Daoy (cell line): ENCODE measurements at places on chromosomes 4 and X. TPM values are rescaled to one million over a fixed set of nuclear protein-coding genes. Genes with fewer than 3 reads are reported as not detected.

GRCh38 chr4:54572152-54572542, 85.6 kb upstream of the KIT start:
- no peak for DNase-seq

Gene UGT2B17
- total RNA-seq, result not detected in 2 replicates

Gene CT83
- total RNA-seq, result not detected in 2 replicates

GRCh38 chr4:166432842-166433241, 559.8 kb downstream of the TLL1 start:
- DNase-seq, result no peak

- no peak for DNase-seq
These were observed 47.7 kb downstream of the SPRY1 start for GRCh38 chr4:123444290-123444731.

Gene ZIC3
- total RNA-seq, result 0.74 and 1.4 TPM in 2 replicates

DNA sequence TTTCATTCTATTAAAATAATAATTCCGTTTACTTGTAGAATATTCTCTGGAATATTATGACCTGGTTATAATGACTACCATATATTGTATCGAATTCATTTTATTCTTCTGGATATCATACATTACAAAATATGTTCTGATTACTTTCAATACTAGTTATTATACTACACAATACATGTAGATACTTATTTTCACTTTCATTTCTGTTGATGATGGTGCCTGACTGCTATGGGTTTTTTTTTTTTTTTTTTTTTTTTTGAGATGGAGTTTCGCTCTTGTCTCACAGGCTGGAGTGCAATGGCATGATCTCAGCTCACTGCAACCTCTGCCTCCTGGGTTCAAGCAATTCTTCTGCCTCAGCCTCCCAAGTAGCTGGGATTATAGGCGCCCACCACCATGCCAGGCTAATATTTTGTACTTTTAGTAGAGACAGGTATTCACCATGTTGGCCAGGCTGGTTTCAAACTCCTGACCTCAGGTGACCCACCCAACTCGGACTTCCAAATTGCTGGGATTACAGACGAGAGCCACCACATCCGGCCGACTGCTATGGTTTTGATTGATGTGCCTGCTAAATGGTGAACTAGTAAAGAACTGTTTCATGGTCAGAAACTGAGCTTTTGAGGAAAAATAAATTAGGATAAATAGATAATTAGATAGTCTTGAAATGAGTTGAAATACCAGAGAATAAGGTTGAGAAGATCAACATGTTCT, 39.5 kb downstream of the PCDH10 start:
- DNase-seq, result peak; percentile 17

GRCh38 chr4:42281324-42282020, 115.8 kb upstream of the SHISA3 start:
- DNase-seq, result peak; percentile 41

- DNase-seq, result no peak
These were observed 19.6 kb upstream of the IL2 start for GRCh38 chr4:122476126-122476525.

- peak; percentile 21 for DNase-seq
These were observed 632 bp upstream of the PCDH7 start for GRCh38 chr4:30719454-30720020.

DNA sequence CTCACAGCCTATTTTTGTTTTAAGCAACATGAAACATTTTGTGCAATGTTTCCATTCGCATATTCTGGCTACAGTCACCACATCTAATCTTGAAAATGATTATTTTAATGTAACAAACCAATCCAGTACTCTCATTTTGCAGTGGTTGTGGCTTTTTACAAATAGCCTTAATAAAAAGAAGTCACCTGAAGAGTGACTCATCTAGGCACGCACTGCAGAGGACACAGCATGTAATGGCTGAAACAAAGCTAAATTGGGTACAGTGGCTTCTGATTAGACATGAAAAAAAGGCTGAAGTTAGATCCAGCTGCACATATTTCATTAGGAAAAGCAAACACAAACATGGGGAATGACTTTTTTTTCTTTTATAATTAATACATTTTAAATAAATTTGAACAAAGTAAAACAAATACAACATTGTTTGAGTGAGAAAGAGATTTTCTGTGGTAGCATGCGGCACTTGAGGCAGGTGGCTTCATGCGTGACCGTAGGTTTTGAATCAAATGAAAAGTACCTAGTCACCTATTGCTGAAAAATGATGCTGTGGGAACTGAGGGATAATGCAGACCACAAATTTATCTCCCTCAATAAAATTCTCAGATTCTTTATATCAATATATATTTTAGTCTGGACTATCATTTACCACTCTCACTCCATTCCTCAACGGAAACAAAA, 240.8 kb upstream of the DDX53 start:
- no peak for DNase-seq

DNA sequence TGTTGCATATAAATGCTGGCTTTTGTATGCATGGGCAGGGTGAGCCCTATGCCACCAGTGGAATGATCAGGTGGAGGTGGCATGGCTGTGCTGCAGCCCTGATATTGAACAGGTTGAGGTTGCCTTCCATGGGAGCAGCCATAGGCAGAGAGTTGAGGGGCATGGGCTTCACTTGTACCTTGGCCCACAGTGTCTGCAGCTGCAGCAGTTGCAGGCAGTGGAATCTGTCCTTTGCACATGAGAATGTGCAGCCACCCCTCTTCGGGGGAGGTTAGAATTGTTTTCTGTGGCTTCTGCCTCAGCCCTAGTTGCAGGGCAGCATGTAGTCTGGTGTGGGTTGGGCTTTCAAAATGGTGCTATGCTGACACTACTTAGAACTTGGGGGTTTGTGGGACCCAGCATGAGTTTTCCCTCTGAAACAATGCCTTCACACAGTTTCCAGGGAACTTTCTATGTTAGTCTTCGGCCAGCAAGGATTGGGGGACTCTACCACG, 25.4 kb upstream of the VSIG1 start:
- DNase-seq, result no peak

DNA sequence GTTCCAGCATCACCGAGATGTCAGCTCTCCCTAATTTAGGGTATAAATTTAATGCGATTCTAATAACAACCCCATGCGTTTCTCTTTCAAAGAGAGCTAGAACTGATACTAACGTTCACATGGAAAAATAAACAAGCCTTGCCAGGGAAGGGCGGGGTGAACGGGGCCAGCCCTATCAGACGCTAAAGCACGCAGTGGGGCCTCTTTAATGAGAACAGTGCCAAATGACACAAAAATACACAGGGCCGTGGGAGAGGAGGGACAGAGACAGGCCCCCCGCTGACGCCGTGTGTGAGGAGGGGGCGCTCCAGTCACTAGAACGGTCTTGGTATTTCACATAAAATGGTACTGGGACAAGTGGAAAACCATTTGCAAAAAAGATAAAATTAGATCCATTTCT, 21.3 kb upstream of the ADRA2C start:
- no peak for DNase-seq

DNA sequence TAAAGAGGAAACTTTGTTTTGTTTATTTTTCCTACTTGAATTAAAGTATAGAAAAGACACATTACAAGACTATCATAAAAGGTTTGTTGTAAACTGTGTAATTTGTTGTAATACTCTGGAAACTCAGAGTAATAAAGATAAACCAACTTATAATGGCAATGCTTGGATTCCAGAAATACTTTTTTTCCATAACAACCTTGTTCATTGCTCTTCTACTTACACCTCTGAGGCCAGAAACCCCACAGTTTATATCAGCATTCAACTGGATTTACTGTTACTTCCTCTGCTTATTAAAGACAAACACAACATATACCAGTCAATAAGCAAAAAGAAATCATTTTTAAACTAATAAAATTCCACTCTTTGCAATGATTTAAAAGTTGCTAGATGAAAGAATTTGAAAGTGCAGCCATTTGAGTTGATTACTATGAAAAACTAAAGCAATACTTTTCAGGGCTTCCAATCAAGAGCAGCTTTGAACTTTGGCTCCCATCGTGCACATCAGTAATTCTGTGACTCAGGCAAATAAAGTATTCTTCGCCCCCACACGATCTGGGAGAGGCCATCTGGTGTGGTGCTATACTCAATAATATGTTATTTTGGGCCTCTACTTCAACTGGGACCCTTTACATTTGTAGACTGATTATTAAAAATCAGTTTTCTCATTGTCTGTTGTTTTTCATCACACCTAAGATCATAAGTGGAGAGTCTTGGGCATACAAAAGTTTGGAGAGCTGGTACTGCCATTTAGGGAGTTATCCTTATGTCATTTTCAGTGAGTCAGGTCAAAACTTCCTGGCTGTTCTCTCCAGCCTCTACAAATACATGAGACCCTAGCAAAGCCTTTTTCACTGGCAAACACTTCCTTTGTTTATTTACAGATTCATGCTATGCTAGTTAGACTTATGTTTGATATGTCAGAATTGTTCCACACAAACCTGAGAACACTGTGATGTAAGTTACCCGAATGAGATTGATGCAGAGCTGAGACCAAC, 20.5 kb downstream of the DDIT4L start:
- DNase-seq, result no peak

- DNase-seq, result peak; percentile 7
These were observed 19.9 kb upstream of the ENPP6 start for GRCh38 chr4:184237612-184238011.

Gene GYPA
- total RNA-seq, result not detected in 2 replicates

Gene ETDA
- total RNA-seq, result not detected in 2 replicates

Gene RRH
- total RNA-seq, result not detected in 2 replicates

- DNase-seq, result no peak
These were observed 21.9 kb upstream of the IGFBP7 start for GRCh38 chr4:57131849-57132742.

GRCh38 chr4:42710761-42711160, 53.9 kb upstream of the ATP8A1 start:
- DNase-seq, result no peak

GRCh38 chr4:147958057-147958456, 226.2 kb downstream of the ARHGAP10 start:
- no peak for DNase-seq

GRCh38 chrX:108299101-108299591, 139.1 kb downstream of the COL4A6 start:
- DNase-seq, result no peak

DNA sequence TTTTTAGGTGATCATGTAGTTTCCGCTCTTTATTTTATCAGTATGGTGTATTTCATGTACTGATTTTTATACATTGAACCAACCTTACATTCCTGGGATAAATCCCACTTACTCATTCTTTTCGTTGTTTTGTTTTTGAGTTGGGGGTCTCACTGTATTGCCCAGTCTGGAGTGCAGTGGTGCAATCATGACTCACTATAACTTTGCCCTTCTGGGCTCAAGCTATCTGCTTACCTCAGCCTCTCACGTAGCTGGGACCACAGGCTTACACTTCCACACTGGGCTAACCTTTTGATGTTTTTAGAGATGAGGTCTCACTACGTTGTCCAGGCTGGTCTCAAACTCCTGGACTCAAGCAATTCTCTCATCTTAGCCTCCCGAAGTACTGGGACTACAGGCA, 19.5 kb upstream of the STARD8 start:
- DNase-seq, result no peak

Gene CACNA1F
- not detected in 2 replicates for total RNA-seq
